Activated CD4-positive, alpha-beta T cell treated with anti-CD3 and anti-CD28 coated beads for 24 hours (primary cell): ENCODE measurements at places on chromosomes 2 and 18.

GRCh38 chr18:28890791-28891190 lies 713.9 kb upstream of the CDH2 start:
- no peak for DNase-seq

GRCh38 chr2:240121675-240122074 lies 14.4 kb downstream of the COPS9 start:
- DNase-seq: no peak

- no peak for DNase-seq
Observed at GRCh38 chr2:7819850-7820249, 862.0 kb upstream of the ID2 start.

DNA sequence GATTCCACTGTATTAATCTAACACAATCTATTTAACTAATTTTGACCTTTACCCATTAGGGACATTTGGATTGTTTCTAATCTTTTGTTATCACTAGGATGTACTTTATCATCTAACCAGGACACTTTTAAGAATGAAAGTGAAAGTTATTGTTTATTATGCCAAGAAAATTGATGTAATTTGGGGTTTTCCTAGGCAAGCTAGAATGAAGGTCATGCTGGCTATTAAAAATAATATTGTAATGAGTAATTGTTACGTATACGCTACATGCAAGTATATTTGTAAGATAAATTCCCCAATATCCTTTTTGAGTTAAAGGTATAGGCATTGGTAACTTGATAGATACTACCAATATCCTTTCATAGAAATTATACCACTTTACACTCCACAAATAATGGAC lies 74.6 kb downstream of the COL5A2 start:
- DNase-seq: no peak

DNA sequence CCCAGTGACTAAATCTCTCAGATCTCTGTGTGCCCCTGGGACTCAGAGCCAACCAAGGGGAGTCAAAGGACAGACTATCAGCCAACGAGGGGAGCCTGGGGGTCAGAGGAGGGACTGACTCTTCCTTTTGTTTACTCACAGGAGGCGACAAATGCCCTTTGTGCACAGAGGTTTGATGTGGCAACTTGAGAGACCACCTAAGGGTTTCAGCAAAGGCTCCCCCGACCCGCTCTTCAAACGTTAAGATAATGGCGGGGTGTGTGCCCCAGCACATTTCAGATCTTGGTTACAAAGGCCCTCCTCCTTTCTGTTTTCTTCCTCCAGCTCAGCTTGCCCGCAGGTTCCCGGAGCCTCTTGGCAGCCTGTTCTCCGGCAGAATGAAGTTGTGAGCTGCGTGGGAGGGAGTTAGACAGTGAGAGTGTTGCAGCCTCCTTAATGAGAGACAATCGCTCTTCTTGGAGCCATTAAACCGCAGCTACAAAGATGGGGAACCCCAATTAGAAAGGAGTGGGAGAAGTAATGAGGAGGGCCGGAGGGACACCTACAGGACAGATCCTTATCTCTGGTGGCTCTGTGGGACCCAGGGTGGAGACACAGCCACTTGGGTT lies 76.2 kb downstream of the KIAA2012 start:
- DNase-seq: no peak

DNA sequence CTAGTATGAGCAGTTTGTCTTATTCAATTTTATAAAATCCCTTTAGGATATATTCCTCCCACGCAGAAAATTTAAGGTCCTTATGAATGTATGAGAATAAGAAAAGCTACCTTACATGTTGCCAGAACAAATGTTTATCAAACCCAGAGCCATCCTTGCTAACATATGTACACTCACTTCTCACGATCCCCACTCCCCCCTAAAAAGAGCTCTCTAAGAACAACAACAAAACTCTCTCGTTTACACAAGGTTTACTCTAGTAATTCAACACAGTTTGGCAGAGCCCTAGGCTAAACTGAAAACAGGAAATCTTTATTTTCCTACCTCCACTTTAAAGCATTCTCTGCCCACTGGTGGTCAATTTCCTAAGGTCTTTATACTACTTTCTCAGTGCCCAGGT lies 504.9 kb downstream of the ZEB2 start:
- DNase-seq: no peak

GRCh38 chr18:38807915-38808314 lies 1242.3 kb upstream of the CELF4 start:
- no peak for DNase-seq

- no peak for DNase-seq
Observed at GRCh38 chr18:79625924-79626561, 53.6 kb upstream of the CTDP1 start.

DNA sequence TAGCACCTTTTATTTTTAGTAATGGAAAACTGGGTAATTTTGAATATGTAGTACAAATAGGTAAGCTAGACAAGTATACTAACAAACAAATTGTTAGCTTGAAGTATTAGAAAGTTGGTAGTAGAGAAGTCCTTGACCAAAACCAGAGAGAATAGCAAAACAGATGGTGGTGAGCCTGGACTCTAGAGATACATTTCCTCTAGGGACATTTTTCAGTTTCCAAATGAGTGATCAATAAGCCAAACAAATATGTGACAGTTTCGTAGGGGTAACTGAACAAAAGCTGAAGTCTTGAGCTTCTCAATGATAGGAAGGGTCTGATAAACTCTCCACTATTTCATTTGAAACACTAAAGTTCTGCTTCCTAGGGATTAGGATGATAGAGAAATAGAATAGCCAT lies 692.0 kb upstream of the FAM98A start:
- no peak for DNase-seq
